ENCODE measurements at places on chromosomes 2 and 18.
A peak's percentile ranks its signal among the peaks of the same experiment; 100 is the strongest.

GRCh38 chr18:21897811-21898210, 157.2 kb downstream of the MIB1 start:
- DNase-seq = peak; percentile 53

GRCh38 chr2:120709608-120710041, 26.0 kb upstream of the GLI2 start:
- DNase-seq = no peak

DNA sequence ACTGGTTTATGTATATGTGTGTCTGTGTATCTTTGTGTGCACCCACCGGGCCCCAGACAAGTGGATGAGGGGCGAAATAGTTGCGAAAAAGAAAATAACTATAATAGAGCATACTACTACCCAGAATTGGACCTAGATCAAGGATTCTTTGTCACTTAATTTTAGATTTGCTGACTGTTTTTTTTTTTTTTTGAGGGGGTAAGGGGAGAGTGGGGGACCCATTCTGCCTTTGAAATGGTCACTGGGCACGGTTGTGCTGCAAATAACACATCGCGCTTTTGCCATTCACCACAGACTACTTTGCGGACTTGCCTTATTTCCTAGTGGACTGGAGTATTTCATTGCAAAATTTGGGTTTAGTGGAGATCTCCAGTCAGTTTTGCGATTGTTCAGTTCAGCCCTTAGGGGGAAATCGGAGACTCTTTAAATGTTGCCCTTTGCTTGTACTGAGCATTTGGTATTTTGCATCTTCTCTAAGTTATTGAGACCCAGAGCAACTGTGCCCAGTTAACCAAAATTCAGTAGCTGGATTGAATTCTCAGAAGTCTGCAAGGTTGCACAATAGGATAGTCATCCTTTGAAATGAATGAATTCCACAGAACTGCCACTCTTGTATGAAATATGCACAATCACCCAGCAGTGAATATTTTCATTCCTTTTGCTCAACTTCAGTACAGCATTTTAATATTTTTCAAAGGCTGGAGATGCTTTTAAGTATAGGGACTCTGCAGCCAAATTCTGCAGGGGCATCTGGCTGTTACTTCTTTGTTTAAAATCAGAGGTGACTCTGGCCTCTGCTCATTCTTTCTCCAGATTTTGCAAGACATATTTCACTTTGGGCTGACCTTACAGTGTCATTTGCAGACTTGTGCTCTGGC, 2.9 kb downstream of the TRIB2 start:
- no peak for DNase-seq

GRCh38 chr18:73677450-73677849, 470.2 kb downstream of the FBXO15 start:
- no peak for DNase-seq

- DNase-seq = peak; percentile 3
Measured at GRCh38 chr2:214341646-214342045, 69.2 kb upstream of the VWC2L start.

DNA sequence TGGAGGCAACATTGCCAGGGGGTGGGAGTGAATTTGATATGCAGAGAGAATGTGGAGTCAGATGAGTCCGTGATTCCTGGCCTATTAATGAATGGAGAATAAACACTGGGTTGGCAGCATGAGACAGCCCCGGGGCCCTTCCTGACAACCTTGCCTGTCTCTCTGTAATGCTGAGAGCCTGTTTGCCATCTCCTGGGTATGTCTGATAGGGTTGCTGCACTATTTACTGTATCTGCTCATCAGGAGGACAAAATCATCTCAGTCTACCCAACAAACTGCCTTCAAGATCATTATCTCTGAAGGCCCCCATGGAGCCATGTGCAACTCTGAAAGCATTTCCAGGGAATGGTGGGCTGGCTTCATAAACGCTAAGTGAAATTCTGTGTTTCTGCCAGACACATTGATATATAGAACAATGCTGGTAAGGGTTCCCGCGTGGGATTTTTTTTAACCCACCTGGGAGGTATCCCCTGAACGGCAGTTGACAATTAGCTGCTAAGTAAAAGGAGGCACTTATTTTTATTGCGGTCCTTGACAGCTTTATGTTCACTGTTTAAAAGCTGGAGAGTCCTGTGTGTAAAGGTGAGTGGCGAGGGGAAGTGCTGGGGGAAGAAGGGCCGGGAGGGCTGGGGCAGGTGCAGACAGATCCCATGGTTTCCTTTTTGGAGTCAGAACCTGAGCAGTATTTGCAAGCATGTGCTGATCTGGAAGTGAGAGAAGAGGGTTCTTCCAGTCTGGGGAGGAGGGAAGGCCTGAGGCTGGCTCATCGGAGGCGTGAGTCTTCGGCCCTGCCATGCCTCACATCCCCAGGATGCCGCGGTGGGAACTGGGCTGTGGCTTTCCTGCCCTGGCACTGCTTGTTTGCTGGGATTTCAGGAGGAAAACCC, 64.8 kb downstream of the ARHGAP25 start:
- DNase-seq = peak; percentile 7

DNA sequence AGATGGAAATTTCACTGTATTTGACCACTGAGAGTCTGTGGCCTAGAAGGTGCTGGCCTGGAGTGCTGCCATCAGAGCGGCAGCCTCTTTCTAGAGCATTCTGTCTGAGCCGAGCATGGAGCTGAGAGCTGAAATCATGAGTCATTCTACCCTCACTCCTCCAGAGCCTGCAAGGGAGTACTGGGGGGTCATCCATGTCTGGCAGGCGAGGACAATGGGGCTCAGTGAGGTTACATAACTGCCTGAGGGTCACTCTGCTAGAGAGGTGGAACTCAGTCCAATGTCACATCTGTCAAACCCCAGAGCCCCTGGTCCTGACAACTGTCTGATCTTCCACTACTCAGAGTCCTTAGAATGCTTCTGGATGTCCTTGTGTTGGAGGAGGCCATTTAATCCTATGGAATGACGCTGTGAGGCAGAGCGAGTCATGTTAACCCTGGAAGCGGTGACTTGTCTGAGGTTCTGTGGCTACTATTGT, 65.3 kb downstream of the HAUS1 start:
- DNase-seq = peak; percentile 83

DNA sequence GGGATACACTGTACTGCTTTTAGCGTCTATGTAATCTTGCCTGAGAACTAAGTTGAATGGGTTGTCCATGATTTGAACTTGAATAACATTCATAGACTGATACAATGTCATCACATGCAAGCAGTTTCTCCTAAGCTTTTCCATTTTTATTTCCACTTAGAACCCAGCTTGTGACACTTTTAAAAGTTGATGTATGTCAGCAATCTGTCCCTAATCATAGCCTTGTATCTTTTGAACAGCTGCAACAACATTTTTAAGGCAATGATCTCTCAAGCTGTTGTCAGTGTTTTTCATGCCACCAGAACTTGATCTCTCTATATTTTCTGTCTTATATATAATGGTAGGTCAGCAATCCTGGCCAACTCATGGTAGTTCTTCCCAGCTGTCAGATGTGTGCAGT, 185.0 kb downstream of the DOK6 start:
- DNase-seq = no peak

DNA sequence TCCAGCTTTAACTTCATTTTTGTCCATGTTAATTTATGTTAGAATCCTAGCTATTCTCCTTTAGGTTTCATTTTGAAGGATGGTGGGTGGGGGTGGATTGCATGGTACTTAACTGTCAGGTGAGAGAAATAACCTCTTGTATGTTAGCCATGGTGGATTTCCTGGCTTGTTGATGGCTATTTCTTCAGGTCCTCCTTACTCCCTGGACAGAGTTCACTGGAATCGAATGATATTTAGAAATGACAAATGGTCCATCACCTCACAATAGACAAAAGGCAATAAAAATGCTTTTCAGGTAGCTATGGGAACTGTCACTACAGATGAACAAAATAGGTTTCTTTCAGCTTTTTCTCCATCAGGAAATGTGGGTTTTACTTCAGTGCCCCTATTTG, 91.7 kb downstream of the EML6 start:
- DNase-seq = peak; percentile 2

DNA sequence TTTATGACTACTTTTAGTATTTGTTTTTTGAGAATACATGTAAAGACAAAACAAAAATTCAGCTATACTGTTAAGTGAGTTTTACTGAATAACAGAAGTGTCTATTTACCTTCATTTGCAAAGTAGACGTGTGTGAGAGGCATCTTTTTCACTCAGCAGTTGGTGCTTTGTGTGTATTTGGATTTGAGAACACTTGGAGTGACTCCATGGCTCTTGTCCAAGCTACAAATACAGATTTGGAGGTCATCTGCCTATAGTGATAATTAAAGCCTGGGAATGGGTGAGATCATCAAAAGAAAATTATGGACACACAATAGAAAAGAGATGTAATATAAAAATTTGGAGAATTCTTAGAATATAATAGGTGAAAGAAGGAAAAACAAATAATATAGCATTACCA, 6.2 kb downstream of the NAB1 start:
- DNase-seq = no peak

DNA sequence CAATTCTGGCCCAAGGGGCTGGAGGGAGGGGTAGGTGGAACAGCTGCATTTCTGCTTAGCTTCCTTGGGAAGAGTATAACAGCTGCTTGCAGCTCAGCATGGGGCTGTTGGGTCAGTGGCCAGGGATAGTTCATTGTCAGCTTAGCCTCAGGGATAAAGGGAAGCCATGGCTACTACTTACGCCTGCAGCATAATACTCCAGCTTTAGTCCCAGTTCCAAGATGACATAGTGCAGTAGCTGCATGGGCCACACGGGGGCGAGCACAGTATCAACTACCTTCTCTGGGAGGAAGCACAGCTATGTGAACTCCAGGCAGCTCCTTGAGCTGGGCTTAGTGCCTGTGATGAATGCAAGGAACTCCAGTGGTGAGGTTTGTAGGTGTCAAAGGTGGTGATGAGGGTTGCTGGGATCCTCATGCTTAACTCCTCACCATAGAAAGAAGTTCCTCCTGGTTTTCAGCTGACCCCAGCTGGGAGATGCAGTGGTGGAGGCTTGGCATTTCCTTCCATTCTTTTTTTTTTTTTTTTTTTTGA, 35.4 kb upstream of the RHOB start:
- DNase-seq = peak; percentile 84

DNA sequence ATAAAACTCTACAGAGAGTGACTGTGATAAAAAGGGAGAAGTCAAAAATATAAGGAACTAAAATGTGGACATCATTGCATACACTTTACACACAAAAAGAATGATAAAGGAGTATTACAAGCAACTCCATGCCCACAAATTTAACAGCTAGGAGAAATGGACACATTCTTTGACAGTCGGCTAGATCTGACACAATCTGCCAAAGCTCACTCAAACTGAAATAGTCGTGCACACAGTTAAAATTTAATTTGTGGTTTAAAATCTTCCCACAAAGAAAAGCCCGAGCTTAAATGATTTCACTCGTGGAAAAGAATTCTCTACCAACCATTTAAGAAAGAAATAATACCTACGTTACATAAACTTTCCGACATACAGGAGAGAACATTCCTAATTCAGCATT, 132.4 kb downstream of the ZAP70 start:
- DNase-seq = peak; percentile 12

DNA sequence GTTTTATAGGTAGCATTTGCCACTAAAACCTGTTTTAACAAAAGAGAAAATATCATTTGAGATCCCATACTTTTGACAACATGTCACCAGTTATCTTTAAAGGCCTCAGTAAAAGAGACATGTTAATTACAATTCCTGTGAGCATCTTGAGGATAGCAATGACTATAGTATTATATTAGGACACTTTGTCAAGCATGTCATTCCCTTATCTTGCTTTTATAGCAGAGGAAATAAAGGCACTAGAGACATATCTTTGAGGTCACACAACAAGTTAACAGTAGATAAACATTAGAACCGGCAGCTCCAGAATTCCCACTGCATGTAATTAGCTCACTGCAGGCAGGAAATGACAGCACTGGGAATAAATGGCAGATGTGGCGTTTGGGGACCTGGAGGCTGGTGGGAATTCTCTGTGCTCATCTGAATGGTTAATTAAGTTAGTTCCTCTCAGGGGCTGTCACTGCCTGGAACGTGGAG, 25.9 kb downstream of the LYPD6B start:
- no peak for DNase-seq

DNA sequence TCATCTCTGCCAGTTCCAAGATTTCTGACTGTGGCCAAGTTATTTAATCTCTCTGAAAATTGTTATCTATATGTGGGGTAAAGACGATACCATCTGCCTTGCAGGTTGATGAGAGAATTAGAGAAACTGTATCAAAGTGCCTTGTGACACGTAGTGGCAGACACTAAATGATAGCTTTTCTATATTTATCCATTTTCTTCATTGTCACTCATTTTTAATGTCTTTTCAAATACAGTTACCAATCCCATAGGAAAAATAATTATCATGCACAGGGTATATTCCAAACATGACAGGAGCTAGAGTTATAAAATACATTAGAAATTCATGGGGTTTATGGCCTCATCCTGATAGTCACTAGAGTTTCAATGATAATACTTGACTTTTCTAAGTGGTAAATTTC, 95.6 kb upstream of the NOL4 start:
- DNase-seq = no peak

DNA sequence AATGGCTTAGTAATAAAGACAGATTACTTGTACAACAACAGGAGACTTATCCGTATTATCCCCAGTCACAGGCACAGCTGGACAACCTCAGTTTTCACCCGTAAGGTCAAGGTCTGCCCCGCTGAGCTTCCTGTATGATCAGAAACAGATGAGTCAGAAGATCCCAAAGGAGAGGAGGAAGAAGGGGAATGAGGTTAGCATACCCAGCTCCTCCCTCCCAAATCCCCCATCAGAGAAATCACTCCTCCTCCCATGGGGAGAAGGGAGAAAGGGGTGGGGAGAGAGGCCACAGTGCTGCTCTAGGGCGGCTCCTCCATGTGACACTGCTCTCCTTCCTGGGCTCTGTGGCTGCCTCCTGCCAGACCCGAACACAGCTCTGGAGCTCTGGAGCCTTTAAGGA, 53.8 kb upstream of the SPTBN1 start:
- peak; percentile 8 for DNase-seq

GRCh38 chr2:50746526-50746925, 285.4 kb downstream of the NRXN1 start:
- DNase-seq = peak; percentile 29

GRCh38 chr2:172434821-172435605, 7.6 kb downstream of the ITGA6 start:
- peak; percentile 16 for DNase-seq

DNA sequence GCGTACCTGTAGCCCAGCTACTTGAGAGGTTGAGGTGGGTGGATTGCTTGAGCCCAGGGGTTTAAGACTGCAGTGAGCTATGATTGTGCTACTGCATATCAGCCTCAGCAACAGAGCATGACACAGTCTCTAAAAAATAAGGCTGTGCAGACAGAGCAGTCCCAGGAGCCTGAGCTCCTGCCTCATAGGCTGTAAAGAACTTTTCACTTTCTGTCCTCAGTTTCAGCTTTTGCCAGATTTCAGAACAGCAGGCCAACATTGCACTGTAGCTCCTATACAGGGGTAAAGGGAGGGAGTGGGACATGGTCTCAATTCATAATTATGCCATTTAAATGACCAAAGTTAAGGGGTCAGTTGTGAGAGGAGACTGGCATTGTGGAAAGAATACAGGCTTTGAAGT, 150.6 kb downstream of the GALNT1 start:
- DNase-seq = no peak

GRCh38 chr2:10810202-10811161, 2.1 kb downstream of the PDIA6 start:
- DNase-seq = peak; percentile 35
